ENCODE measurements at places on chromosomes 2 and 18.

- DNase-seq: no peak
Measured at GRCh38 chr18:31631526-31631925, 39.8 kb downstream of the TTR start.

- DNase-seq: no peak
Measured at GRCh38 chr18:48006415-48007175, 76.1 kb upstream of the SMAD2 start.

DNA sequence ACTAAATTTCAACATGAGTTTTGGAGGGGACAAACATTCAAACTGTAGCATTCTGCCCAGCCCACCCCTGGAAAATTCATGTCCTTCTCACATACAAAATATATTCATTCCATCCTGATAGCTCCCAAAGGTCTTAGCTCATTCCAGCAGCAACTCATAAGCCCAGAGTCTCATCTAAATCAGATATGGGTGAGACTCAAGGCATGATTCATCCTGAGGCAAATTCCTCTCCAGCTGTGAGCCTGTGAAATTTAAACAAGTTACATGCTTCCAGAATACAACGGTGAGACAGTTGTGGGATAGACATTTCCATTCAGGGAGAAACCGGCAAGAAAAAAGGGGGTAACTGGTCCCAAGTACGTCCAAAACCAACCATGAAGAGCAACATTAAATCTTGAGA, 43.5 kb upstream of the FAHD2A start:
- DNase-seq: no peak

GRCh38 chr18:23539296-23539695, 36.0 kb downstream of the RMC1 start:
- no peak for DNase-seq

DNA sequence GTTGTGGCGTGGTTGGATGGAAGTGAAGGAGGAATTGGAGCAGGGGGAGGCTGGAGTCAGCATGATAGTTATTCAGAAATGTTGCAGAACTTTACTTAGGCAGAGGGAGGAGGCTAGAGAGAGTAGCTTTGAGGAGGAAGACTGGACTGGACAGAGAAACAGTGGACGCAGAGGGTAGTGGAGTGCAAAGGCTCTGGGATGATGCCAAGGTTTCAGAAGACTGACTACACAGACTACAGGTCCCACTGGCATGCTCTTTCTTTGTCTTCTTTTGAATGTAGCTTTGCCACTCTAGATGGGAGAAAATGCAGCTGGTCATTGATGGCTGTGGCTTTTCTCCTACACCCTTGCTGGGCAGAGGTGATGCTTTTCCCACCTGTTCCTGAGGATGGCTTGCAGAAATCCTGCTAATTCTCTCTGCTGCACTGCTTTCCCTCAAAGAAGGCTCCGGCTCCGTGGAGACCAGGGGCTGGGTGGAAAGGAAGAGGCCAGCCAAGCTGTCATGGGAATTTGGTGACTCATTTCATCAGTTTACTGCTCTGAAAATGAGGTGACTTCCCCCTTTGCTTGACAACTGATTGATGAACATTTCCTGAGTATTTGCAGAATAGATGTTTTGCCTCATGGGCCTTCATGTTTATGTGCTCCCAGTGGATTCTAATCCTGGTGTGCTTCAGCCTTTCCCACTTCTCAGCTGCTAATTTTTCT, 42.4 kb downstream of the MEIS1 start:
- no peak for DNase-seq

DNA sequence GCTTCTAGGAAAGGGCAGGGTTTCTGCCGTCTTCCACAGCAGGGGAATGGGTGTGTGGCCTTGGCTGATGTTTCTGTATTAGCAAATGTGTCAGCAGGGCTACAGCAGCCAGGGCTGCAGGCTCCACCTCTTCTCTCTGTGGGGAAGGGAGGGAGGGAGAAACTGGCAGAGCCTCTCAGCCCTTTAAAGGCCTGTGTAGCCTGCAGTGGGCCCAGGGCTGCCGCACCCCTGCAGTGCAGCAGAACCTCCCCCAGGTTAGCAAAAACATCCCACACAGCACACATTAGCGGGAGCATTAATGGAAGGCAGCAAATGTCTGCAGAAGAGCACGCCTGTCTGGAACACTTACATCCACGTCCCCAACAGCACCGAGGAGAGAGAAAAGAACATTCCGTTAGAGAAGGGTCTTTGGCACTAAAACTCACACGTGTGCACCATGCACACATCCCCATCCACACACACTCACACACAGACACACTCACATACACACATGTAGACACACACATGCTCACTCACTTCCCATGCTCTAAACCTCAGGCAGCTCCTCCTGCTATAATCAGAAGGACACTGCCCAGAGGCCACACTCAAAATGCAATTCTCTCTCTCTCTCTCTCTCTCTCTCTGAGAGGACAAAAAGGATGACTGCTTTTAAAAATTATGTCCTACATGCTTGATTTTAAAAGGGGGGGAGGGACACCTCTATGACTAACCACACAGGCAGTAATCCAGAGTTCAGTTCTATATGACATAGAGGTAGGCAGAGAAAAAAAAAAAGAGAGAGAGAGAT, 24.1 kb downstream of the MRPL35 start:
- no peak for DNase-seq

GRCh38 chr2:102508863-102509262, 35.8 kb downstream of the SLC9A4 start:
- no peak for DNase-seq

DNA sequence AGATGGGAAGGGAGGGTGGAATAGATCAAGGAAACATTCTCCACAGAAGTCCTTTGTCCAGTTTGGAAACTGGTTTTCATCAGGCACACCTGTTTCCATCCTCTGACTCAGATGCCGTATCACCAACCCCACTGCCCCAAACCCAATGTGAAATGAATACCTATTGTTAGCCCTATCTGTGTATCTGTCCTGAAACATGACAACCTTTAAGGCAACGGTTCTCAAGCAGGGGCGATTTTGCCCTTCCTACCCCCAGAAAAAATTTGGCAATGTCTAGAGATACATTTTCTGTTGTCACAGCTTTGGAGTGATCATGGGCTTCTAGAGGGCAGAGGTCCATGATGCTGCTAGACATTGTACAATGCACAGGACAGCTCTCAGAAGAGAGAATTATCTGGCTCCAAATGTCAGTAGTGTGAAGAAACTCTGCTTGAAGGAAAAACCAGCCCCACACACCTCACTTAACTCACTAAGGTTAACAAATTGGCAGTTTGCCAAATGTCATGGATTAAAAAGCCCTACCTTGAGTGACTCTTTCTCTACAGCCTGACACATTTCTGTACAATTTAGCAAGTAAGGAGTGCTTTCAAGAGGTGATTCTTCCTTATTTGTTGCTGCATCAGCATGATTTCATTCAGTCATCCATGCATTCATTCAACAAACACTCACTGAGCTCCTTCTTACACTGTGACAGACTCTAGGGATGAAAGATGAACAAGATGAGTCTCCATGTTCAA, 3.4 kb downstream of the SCTR start:
- no peak for DNase-seq

DNA sequence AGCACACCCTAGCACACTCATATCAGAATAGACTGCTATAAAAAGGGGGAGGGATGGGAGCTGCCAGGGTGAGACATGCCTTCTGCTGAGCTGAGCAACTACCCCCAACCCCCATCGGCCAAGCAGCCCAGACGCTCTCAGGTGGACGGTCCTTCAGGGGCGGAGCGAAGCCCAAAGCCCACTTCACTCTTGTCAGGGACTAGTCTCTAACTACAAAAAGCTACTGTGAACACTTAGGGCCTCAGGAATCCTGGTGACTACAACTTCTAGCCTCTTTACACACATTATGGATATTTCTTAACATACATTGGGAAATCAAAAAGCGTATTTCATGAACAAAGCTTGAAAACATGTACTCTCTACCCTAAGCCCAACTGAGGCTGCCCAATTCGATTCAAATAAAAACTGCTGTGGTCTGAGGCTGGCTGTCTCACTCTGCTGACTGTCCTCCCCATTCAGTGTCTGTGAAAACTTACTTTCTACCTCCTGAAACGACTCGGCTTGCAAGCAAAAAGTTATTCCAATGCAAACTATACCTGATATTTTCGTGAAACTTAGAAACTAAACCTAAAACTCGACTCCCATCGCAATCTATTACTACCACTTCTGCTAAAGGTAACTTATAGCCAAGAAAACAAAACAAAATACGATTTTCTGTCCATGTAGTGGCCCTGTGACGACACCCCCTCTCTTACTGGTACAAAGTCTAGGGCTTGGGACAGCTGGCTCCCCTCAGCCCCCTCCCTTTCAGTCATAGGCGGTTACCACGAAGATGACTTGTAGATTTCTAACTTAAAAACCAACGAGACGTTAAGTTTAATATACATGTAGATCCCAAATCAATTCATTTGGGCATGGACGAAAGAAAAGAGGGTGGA, 1.2 kb downstream of the SERTAD2 start:
- no peak for DNase-seq

DNA sequence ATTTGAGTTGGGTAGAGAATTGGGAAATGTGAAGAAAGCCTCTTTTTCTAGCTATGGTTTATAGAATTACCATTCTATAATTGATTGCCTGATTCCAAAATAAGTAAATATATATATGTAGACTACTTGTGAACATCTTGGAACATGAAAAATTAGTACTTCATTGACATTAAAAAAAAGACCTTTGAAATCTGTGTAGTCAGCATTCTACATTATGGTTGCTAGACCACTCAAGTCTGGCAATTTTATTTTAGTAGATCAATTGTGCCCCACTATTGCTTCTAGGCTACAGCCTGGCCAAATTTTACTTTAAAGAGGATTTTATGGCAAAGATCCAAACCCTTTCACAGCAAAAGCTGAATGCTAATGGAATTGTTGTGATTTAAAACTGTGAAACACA, 279.8 kb downstream of the IKZF2 start:
- DNase-seq: no peak

DNA sequence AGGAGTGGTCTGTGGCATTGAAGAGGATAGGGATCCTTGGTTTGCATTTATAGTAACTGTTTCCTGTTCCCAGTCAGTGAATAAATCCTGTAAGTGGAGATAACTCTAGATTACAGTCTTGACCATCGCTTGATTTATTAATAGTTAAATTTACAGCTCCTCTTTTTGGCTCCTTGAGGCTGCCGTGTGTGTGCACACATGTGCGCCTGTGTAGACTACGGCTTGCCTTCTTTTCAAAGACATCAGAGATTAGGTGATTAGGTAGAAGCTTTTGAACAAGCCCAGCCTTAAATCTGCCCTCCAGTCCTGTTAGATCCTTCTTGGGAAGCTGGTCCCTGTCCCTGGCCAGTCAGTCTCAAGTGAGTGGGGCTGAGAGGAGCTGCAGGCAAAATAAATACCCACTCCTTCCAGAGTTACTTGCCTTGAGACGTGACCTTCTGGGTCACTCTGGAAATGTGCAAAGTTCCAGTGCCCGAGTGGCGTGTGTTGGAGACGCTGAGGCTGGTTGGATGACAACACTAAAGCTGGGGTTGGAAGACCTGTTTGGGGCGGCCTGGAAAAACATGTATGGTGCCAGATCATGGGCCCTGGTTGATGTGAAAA, 32.0 kb downstream of the TCF7L1 start:
- no peak for DNase-seq

- DNase-seq: no peak
Measured at GRCh38 chr2:225276207-225276606, 123.3 kb upstream of the NYAP2 start.

DNA sequence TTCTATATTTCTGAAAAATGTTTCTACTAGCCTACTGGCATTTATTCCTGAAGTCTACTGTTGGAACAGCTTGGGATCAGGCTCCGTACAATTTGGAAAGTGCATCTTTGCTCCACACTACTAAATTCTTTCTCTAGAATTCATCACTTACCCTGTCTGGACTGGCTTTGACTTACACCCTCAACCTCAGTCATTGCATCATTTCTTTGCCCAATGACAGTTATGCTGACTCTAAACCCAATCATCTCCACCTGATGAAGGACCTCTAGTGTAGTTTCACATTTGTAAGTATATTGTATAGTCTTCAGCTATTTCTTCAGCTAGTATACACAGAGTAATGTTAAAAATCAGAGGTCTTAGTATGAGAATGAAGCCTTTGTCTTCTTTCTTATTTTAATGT, 359.6 kb upstream of the MC4R start:
- no peak for DNase-seq

GRCh38 chr18:68940754-68941153, 142.9 kb downstream of the CCDC102B start:
- no peak for DNase-seq

- DNase-seq: no peak
Measured at GRCh38 chr2:174334781-174335251, at the start of gene SP9. Gene SP9 (plus strand): TSS chr2:174334954. CDS start chr2:174335093, 139 bp downstream.

DNA sequence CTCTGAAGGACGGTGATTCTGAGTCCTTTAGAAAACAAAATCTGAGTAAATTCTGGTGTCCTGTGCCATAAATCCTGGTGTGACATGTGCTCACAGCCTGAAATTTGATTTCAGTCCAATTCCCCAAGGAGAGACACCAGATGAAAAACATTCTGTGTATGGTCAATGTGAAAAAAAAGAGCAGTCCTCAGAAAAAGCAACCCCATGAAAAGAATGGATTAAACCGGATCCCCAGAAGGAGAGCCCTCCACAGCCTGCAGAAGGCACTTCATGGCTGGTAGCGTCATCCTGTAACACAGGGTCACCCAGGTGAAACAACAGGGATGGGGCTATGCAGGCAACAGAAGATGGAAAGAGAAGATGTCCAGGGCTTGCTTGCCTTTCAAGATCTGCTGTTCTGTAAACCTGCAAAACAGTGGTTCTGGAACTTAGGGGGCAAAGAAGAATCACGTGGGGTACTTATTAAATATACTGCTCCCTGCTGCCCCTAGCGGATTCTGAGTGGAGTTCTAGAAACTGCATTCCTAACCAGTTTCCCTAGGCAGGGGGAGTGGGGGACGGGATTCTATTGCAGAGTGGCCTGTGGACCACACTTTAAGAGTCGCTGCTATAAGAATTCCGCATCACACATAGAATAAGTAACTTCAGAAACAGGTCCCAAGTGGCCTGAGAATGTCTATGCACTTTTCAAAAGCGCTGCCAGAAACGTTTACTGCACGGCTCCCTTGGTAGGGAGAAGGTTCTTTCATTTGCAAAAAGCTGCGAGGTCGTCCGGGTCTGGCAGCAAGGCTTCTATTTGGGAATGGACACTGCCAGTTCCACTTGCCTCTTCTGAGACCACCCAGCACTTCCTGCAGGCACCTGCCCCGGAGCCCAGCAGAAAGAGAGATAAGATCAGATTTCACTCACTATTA, 118.9 kb upstream of the ARL5A start:
- no peak for DNase-seq

DNA sequence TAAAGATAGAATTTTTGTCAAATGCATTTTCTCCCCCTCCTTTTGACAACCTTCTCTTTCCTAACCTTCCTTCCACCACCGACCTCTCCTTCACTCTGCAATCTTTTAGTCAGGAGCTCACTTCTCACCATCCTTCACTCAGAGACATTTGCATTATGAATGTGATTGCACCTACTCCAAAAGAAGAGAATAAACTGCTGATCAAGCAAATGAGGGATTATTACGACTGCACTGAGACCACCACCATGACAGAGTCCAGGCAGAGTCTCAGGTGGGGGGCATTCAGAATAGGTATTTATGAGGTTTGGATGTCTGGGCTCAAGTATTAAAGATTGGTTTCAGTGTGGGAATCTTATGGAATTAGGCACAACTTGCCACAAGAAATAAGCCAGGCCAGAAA, 483.9 kb downstream of the PTH2R start:
- no peak for DNase-seq

GRCh38 chr2:142748559-142749099, 128.8 kb upstream of the KYNU start:
- DNase-seq: no peak

Data from CD4-positive, alpha-beta T cell (primary cell).